Activated CD4-positive, alpha-beta T cell treated with anti-CD3 and anti-CD28 coated beads, Interleukin-2, amount 50 U/mL, for 24 hours (primary cell): ENCODE measurements at places on chromosomes 1 and 21.

DNA sequence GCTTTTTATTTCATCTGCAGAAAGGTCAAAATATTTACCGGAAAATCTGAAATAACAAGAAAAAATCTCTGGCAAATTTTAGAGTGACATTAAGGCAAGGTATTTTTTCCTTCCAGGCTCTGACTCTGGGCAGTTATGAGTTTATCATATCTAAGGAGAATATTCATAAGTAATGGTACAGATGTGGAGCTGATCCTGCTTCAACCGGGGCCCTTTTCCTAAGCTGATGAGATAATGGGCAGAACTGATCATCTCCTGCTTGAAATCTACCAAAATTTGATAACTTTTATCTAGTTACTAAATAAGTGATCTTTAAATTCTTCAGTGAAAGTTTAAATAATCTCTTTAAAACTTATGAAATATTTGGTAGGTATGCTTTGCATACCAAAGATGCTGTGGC, 211.6 kb downstream of the COL11A1 start:
- no peak for DNase-seq

DNA sequence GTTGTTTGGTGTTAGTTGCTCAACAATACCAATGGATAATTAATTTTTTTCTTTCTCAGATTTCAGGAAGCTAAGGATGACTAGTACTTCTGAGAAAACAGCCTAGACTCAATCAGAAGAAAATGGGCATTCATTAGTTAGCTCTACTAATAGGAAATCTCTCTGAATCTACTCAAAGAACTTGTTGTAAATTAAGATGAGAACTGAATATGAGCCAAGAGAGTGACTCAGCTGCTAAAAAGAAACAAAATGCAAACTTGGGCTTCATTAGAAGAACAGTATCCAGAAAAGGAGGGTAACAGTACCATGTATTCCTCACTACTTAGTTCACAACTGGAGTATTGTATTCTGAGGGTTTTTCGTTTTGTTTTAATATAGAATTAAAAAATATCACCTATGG, 12.5 kb downstream of the FOXJ3 start:
- no peak for DNase-seq

GRCh38 chr1:205249651-205250050, 21.9 kb downstream of the TMCC2 start:
- DNase-seq: no peak

DNA sequence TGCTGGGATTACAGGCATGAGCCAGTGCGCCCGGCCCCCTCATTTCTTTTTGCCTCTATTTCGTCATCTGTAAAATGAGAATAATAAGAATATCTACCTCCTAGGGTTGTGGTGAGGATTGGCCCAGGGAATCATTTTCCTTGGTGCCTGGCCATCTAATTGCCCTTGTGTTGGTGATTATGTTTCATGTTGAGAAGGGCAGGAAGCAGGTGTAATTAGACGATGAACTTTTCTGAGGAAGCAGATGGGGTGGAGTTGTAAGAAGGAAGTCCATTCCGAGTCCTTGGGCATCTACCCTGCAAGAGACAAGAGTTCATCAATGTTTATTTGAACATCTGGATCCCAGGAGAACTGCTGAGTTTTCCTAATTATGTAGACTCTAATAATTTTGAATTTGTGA, 38.7 kb upstream of the NEK2 start:
- no peak for DNase-seq

- no peak for DNase-seq
These were observed 6.8 kb upstream of the PPP1R15B start for GRCh38 chr1:204418174-204419063.

DNA sequence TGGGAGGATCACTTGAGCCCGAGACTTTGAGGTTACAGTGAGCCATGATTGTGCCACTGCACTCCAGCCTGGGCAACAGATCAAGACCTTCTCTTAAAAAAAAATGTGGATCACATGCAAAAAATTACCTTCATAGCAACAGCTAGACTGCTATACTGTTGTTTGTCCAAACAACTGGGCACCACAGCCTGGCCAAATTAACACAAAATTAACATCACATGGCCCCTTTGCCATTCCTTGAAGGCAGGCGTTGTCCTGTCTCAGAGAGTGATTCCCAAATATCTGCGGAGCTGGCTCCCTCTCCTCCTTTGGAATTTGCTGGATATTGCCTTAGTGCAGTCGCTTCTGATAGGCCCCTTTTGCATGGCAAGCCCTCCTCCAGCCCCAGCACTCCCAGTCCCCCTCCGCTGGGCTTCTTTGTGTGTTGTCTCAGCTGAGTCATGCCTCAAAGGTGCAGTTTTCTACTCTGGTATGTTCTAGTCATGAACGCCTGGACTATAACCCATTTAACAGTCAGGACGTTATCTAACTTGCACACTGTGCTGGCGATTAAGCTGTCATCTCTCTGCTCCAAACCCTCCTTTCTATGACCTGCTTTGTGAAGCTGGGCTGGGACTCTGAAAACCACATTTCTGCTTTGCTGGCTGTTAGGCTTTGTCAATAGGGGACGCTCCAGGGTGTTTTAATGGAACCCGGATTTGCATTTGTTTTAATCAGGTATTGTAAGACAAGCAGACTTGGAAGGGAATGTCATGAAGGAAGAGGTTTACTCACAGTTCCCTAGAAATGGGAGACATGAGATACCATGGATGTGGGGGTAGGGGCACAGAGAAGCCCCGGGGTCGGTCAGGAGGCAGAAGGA, 20.1 kb upstream of the HPCAL4 start:
- DNase-seq: no peak

GRCh38 chr1:96510911-96511310, 210.7 kb upstream of the PTBP2 start:
- no peak for DNase-seq

DNA sequence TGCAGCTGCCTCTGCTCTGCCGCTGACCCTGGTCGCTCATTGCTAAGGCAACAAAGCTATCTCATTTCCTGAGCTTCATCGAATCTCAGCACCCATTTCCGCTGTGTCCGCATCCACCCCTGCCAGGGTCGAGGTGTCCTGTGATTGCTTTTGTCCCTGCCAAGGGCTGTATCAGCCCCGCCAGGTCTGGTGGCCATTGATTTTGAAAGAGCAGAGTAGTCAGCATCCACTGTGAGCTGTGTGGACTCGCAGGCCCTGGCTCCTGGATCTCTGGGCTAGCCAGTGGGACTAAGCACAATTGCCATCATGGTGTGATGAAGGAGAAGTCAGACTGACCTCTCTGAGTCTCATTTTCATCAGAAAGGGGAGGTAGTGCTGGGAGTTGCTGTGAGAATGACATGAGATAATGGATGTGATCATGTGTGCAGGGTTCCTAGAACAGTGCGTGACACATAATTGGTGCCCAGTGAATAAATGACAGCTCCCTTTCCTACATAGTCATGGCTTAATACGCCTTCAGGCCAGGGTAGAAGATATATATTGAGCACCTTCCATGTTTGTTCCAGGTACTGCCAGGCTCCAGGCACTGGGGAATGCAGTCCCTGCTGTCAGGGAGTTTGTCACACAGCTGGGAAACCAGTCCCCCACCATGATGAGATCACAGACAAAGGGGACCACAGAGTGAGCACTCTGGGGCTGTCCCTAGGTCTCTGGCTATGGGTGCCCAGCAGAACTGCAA, 32.1 kb downstream of the NAV1 start:
- no peak for DNase-seq

DNA sequence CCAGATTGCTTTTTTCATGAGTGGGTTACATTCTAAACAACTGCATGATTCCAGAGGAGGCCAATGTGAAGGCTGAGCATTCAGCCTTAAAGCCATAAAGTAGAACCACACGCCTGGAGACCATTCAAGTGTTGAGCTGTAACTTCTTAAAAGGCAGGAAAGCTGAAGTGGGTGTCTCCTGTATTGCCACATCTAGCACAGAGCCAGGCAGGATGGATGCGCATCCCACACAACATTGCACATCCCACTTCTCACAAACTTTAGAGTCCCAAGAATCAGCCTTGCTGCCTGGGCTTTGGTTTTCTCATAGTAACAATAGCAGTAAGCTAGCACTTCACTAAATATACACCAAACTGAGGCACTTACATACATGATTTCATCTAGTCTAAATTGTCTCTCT, 151.7 kb downstream of the DAB1 start:
- DNase-seq: no peak

DNA sequence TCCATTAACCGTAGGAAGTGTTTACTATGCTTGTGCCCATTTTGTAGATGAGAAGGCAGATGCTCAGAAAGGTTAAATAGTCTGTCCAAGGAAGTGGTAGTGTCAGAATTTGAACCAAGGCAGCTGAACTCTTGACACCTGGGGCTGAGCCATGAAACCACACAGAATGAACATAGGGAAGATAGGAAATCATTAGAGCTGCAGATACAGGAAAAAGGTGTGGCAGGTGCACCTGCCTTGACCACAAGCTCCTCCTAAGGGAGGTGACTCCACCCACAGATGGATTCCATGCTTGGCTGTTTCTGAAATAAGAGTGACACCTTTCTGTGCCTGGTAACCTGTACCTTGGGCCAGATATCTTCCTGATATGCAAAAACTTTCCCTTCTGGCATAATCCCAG, 69.9 kb upstream of the IGSF21 start:
- DNase-seq: no peak
